NCI-H1105 (cell line): ENCODE measurements at places on chromosomes 5 and 9.
A peak's percentile ranks its signal among the peaks of the same experiment; 100 is the strongest.

- peak; percentile 20 for DNase-seq
Measured at GRCh38 chr5:1004461-1005248, 3.9 kb upstream of the NKD2 start.

DNA sequence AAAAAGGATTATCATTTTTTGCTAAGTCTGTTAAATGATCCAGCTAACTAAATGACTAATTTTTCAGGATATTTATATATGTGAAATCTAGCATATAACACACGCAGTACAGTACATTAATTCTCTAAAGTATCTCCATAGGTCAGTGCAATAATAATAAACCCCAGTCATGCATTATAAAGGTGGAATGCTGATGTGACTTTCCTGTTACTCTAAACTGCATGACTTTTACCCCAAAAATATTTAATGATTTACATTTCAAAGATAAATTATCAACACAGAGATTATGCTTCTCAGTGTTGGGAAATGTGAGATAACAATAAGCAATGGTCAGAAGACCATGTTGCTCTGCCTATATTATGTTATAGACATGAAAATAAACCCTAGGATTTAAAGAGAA is 34.1 kb upstream of the PAM start:
- DNase-seq, result no peak

- peak; percentile 82 for DNase-seq
Measured at GRCh38 chr9:97176206-97176605, 131.3 kb upstream of the CCDC180 start.

DNA sequence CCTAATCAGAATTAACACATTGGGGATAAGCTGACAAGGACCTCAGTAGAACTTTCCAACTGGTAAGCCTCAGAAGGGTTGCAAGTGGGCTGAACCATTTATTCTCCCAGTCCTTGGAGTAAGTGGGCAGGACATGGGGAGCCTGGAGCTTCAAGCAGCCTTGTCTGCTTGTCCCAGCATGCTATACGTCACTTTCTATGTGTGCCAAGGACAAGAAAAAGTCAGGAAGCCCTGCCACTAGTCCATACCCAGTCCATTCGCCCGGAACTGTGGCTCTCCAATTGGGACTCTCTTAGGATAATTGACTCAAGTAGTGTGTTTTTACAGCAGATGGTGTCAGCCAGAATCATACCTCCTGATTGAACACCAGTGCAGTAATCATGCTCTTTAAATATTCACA is 62.6 kb upstream of the FRRS1L start:
- DNase-seq, result no peak

DNA sequence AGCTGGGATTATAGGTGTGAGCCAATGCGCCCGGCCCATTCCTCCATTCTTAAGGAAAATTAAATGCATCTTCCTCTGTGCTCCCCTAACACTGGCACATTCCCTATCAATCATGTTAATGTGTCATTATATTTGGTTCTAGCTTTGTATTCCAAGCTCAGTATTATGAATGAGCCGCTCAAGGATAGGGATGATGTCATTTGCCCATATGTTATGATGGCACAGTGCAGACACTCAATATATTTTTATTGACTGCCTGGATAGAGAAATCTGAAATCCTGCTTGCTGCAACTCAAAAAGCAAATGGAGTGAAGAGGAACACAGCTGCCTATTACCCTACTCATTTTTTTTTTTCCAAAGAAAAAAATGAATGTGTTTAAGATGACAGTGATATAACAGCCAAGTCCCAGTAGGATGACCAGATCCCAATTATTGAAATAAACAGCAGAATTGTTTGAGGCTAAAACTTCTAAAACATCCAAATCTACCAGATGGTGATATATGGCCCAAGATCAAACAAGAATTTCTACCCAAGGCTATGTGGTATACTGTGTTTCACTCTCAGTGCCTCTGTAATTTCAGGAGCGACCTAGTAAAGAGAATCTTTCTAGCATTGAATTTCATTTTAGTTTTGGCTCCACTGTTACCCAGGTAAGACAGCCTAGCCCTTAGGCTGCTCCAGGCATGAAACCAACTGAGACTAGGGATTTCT is 16.3 kb downstream of the SUSD1 start:
- no peak for DNase-seq

- DNase-seq, result no peak
Measured at GRCh38 chr5:103434057-103434456, 128.5 kb downstream of the NUDT12 start.

DNA sequence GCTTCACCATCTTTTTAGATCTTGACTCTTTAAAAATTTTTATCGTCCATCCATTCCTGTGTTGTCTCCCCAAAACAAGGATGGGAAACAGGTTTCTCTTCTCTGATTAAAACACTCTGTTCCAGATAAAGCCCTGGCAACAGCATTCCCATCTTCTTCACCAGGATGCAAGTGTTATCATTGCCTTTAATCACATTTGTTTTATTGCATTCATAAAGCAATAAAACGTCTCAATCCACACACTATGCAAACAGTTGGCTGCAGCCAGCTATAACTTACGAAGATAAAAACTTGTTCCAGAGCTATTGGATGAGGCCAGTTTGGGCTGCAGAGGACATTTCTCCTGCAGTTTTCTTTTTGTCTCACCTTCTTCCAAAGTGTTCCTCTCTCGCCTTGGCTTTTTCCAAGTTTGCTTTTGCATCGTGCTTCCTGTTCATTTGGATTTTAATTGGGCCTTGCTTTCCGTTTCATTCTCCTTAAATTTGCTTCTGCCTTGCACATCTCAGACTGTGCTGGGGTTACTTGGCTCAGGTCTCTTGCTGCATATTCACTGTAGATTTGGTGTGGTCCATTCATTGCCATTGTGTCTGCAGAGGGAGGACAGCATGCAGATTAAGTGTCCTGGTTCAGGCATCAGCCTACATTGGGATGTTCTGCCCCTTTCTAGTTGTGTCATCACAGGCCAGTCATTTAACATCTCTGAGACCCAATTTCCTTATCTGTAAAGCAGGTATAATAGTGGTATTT is 136.5 kb upstream of the LIFR start:
- DNase-seq, result no peak

GRCh38 chr9:134597957-134598883 is 43.4 kb upstream of the COL5A1 start:
- DNase-seq, result no peak

GRCh38 chr9:76980566-76980965 is 38.9 kb upstream of the FOXB2 start:
- DNase-seq, result no peak

DNA sequence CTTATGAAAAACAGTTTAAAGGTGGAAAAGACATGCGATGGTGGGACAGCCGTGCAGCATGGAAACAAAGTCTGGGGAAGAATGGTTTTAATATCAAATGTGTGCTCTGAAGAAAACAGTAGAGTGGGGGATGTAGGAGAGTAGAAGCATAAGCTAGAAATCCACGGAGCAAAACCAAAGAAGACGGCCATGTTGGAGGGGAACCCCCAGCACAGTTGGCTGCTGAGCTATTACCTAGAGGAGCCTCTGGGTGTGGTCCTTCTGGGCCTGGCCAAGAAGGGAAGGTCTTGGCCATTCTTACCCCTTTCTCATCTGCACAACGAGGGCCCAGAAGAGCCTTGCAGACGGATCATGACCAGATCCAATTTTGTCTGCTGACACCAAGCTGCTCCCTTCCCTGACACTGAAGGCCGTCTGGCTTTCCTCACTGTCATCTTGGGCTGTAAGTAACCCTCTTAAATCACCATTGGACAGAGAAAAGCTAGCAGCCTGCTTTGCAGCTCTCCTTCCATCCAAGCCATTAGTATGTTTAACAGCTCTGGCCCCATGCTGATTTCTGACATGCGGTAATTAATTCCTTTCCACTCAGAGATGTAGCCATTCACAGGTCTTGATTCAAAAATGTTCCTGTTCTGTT is 189.5 kb downstream of the SEC61B start:
- DNase-seq, result no peak
